CD4-positive, alpha-beta memory T cell (primary cell): ENCODE measurements at places on chromosomes 5 and 9.

DNA sequence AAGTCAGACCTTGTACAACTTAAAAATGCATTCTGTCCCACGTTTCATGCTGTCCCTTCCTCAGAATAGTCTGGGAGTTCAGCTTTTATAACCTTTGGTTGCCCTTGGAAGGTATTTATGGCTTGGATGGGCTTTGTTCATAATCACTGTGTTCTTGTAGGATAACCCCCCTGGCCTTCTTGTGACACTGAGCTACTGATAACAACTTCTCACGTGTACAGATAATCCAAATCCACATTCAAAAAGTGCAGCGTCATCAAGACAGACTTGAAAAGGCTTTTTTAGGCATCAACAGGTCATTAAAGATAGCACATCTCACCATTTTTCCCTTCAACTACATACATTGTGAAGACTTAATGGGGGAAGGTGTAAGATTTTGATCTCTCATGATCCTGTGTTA, 42.0 kb downstream of the SLC1A3 start:
- DNase-seq, result no peak

- no peak for DNase-seq
These were observed 160.7 kb upstream of the PITX1 start for GRCh38 chr5:135194573-135195269.

GRCh38 chr5:66538126-66538525, 58.1 kb upstream of the MAST4 start:
- DNase-seq, result no peak

- no peak for DNase-seq
These were observed 27.9 kb downstream of the IPPK start for GRCh38 chr9:92642041-92642451.

DNA sequence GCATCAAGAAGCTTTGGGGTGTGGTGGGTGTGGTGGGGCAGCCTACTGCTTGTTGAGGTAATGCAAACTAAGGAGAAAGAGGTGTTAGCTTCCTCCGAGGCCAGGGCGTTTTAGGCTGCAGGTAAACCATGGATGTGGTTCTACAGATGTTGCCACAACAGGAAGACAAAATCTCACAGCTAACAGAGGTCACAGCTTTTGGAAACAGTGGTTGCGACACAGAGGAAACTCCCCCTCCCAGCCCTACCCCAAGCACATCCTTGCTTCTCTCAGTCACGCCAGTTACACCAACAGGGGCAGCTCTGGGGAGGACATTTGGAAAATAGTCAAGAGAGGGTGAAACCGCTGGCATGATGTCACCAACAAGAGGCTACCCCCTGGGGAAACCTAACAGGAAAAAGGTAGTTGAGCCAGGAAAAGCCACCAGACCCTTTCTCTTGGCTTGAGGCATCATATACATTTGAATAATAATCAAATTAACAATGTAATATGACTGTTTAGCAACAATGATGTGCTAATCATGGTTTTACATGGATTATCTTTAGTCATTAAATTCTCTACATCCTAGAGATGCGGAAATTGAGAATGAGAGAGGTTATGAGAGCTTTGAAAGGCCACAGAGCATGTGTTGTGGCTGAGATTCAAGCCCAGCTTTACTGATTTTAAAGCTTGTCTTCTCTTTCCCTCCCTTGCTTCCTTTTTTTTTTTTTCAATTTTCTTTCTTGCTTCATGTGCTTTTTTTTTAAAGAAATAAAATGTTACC, 82.2 kb upstream of the IL12B start:
- DNase-seq, result peak; percentile 83

DNA sequence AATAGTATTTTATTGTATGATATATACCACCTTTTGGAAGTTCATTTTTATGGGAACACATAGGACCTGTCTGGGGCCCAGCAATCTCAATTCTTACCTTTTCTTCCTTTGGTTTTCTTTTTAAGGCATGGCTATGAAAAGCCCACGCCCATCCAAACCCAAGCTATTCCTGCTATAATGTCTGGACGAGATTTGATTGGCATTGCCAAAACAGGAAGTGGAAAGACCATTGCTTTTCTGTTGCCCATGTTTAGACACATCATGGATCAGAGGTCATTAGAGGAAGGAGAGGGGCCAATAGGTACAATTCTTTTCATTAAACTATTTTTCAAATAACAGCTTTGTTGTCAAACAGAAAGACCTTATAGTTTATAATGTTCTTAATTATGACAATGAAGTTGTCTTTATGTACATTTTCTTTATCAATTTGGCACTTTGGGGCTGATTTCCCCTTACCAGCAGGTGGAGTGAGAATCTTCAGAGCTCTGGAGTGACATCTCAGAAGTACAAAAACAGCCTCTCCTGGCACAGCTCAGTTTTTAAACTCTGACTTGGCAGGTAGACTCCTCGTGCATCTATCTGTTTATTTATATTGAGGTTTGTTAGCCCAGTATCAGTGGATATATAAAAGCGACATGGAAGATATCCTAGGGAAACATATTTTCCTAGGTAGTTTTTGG, 25.8 kb downstream of the DDX46 start:
- no peak for DNase-seq

- DNase-seq, result no peak
These were observed 401.8 kb downstream of the ARHGEF28 start for GRCh38 chr5:74027732-74028338.

DNA sequence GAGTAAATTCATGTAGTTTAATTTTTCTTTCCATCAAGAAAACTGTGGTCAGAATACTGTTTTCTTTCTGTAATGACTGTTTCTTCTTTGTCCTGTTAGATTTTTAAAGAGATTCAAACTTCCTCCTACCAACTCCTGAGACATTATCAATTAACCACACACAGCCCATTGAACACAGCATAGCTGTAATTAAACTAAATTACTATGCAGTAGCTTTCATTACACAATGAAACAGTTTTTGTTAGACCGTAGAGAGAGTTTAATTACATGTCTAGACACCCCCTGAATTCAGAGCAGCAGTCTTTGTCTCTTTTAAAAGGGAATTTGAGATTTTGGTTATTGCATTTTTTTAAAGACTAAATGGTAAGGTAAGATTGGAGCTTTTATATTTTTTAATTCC, 77.5 kb downstream of the STARD4 start:
- DNase-seq, result no peak

- no peak for DNase-seq
These were observed 403.5 kb downstream of the DMRT2 start for GRCh38 chr9:1453636-1454035.

DNA sequence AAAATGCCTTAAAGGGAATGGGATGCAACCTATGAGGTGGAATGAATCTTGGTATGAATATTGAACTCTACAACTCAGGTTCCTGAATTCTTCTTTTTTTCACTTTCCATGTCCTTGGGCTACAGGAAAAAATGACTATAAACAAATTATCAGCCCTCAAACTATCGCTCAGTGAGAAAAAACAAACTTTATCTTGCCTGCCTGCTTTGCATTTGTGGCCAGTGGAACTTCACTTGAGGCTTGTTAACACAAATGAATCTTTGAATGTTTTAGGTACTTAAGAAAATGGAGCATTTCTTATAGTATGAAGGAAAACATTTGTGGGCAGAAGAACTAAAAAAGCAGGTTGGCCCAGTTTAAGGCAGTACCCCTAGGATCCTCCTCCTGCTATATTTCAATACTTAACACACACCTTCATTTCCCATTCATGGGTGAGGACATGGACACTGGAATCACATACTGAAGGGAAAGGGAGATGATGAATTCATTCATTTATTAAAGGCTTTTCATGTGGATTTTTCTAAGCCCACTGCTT, 34.1 kb downstream of the ELOVL7 start:
- no peak for DNase-seq

DNA sequence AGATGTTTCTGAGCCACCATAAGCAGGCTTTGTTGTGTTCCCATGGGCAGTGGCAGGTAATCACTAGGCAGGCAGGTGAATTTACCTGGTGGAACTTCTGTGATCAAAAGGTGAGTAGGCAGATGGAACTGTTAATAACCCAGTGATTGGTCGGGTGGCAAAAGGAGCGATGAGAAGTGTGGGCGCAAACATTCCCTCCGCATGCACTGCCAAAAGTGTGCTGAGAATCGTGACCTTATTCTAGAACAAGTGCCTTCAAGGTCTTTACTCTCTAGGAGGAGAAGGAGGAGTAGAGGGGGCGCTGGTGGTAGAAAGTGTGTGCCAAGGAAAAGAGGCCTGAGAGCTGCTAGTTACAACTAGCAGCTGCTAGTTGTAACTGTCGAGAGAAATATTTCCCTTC, 3.3 kb downstream of the OTULINL start:
- no peak for DNase-seq

DNA sequence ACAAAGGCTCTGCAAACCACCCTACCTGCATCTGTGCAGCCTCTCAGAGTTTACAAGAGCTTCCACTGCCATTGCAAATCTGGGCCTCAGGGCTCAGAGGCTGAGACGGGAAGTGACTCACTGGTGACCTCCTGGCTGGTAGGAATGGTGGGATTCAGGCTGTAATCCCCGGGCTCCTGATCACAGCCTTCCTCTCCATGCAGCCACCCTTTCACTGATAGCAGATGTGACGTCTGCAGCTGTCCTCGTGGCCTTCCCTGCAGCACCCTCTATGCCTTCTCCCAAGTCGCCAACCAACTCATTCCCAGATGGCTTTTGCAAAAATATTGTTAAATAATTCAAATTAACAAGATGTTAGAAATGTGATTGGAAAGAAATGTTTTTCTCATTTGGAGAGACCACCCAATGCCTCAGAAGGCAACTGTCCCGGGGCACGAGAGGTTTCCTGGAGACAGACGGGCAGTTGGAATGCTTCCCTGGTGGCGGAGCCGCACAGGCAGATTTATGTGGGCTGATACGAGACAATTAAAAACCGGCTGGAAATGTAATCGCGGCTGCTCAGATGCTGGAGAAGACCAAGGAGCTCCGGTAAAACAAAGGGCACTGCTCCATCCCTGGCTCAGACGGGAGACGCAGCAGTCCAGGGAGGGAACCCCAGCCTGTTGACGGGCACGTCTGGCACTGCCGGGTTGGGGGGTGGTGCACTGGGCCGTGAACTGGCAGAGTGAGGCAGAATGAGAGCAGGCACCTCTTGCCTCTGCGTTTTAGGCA, 34.4 kb upstream of the SLC25A51 start:
- DNase-seq, result no peak

DNA sequence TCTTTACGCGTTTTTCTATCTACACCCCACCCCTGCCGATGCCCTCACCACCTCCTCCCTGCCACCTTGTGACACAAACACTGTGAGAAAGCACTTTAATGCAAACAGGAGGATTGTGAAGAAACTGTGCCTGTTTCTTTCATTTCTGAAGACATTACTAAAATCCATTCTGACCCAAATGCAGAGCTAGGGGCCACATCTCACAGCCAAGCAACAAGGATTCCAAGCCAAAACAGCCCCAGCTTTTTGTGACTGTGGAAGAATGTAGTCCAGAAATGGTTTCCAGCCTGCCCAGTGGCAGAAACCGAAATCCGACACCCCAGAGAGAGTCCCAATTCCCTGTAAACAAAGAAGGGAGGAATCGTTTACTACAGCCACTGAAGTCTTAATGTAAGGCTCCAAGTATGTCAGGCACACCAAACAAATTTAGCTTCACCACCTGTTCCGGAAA, 190.9 kb downstream of the TTC39B start:
- no peak for DNase-seq

GRCh38 chr9:16625811-16626210, 244.7 kb downstream of the BNC2 start:
- DNase-seq, result no peak

GRCh38 chr9:31588006-31588405, 796.4 kb upstream of the ACO1 start:
- no peak for DNase-seq

DNA sequence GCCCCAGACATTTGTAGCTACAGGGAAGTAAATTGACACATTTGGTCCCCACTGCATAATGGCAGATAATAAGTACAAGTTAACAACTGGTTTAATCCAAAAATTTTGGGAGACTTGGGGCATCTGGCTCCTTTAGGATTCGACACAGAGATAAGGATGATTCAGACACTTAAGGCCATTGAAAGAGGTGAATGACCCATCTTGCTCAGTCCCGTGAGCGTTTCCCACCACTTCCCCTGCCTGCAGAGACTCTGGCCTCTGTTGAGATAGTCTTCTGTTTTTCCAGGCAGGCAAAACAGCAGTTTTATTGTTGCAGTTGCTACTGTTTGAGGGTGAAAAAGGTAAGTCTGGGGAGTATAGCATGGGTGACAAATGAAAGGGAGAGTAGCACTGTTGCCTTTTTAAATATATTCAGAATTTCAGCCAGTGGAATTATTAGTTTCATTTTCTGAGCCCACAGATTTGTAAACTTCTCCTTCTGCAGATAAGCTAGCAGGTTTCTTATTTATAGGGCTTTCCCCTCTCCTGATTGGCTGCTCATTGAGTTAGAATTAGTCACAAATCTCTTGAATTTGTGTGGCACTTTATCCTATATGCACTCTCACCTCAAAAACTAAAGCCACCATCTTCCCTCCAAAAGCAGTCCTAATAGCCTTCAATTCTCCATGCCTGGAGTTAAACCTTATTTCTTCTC, 19.3 kb downstream of the ACO1 start:
- no peak for DNase-seq

DNA sequence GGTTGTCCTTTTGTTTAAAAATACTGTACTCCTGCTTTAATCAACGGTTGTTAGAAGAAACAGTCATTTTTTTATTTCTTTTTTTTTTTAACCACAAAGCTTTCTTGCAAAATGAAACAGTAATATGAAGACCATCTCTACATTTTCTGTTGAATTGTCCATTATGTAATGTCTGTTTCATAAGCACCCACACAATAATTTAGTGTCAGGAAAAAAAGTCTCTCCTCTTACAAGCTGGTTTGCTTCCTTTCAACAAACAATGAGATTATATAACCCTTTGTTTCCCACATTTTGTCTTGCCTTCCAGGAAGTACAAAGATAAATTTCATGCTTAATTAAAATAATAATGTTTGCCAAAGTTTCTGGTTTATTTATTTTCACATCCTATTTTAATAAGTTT, 16.7 kb downstream of the CTNNAL1 start:
- DNase-seq, result no peak

DNA sequence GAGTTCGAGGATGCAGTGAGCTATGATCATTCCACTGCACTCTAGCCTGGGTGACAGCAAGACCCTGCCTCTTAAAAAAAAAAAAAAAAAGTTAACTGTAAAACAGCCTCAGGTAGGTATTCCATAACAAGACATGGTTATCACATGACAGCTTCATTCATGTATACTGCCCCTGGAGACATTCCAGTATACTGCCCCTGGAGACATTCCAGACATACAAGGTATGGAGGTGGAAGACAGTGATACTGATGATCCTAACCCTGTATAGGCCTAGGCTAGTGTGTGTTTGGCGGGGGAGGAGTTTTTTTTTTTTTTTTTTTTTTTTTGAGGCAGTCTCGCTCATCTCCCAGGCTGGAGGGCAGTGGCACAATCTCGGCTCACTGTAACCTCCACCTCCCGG, 105.5 kb downstream of the RICTOR start:
- no peak for DNase-seq

GRCh38 chr5:126284977-126285696, 138.1 kb upstream of the GRAMD2B start:
- DNase-seq, result no peak

DNA sequence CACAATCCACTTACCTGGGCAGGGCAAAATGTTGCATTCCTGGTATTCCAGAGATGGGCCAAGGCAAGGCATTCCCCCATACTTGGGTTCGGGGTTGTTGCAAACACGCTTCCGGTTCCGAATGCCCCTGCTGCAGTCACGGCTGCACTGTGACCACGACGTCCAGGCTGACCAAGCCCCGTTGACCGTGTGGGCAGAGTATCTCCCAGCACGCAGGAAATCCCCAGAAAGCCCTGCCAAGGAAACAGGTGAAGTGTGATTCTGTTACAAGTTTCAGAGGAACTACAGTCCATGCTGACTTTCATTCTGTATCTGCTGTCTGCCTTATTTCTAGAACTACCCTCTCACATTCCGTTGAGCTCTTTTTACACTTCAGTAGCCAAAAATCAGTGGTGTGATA, 483.0 kb downstream of the SEMA5A start:
- no peak for DNase-seq

GRCh38 chr5:172801179-172801671, 30.2 kb upstream of the DUSP1 start:
- DNase-seq, result no peak
